ENCODE measurements at places on chromosomes 3 and 15.

- no peak for DNase-seq
These were observed 540.5 kb upstream of the ATP11B start for GRCh38 chr3:182252802-182253201.

GRCh38 chr15:75727851-75728715 lies 15.4 kb upstream of the CSPG4 start:
- peak; percentile 56 for DNase-seq

GRCh38 chr3:11236588-11237461 lies 35.4 kb upstream of the ATG7 start:
- no peak for DNase-seq

DNA sequence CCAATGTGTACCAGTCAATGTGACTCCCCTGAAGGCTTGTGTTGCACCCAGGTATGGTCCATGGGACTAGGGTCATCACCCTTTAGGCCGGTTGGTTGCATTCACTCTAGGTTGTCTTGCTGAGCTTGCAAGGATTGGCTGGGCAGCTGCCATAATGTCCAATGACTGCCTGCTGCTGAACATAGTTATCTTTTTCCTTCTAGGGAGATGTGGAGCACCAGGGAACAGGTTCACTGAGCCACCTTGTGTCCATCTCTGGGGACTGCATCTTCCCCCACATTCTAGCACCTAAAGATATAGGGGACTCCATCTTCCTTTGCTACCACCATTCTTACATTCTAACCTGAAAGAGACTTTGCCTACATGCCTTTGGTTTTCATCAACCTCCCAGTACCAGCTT lies 580.4 kb upstream of the TBL1XR1 start:
- DNase-seq = peak; percentile 23

DNA sequence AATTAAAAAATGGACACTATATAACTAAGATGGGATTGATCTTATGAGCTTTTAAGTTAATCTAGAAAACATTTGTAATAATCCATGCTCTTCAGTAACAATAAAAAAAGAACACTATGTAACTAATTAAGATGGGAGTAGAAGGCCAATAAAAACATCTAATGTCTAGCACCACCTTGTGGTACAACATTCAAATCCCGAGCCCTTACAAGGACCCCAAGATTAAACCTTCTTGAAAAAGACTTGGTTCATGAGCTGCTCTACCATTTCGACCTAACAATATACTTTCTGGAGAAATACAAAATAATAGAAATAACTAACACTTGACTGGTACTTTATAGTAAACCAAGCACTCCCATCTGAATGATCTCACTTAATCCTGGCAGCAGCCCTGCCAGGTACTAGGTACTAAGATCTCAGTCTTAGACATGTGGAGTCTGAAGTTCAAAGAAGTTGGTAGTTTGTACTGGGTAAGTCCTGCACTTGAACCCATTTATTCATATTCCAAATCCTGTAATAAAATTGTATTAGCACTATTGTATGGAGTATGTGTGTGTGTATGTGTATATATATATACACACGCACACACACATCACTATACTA lies 21.8 kb downstream of the METTL6 start:
- DNase-seq = peak; percentile 29

- DNase-seq = no peak
These were observed 354.5 kb upstream of the THBS1 start for GRCh38 chr15:39226169-39226937.

DNA sequence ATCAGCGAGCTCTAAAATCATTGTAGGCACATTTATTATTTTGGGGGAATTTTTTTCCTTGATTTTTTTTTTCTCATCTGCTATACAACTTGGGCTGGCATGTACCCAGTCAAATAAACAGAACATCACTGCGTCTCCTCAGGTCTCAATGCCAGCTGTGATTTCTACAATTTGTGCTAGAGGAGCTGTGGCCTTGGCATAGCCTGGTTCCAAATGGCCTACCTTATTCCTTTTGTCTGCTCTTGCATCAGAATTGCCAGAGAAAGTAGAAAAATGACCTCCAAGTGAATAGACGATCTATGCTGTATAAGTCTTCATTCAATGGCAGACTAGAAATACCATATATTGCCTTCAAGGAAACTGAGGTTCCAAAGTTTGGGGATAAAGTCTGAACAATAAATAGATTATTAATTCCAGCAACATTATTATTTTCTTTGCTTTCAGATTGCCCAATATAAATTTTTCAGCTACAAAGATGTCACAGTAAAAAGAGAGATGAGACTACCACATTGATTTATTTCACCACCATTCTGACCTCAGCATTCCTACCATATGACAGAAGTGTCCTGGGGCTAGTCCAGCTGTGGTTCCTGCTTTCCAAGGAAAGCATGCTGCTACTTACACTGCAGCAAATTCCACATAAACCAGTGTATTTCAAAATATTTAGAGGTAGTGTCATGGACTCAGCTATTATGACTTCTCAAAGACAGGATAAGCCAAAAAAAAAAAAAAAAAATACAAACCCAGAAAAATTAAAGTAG lies 493.9 kb upstream of the ZNF385D start:
- DNase-seq = peak; percentile 13

- no peak for DNase-seq
These were observed 12.1 kb downstream of the TMOD3 start for GRCh38 chr15:51841406-51842040.

- no peak for DNase-seq
These were observed 24.4 kb upstream of the TMEM115 start for GRCh38 chr3:50383750-50384149.

GRCh38 chr15:36737430-36737891 lies 158.0 kb downstream of the CDIN1 start:
- DNase-seq = peak; percentile 16

DNA sequence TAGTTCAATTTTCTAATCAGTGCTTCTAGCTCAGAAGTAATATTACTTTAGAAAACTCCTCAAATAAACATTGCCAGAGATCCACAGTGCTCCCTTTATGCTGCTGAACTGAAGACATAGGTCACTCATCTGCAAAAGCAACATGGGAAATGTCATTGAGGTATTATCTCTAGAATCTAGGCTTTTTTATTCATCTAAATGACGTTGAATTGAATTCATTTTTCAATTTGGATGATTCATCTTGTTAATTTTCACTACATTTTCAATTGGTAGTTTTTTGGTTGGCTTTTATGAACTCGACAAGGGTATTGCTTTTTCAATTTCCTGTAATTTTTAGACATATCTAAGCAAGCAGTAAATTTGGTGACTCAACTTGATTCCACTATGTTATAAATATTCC lies 275.4 kb downstream of the NFKBIZ start:
- DNase-seq = no peak

- no peak for DNase-seq
These were observed 2.9 kb downstream of the UCN2 start for GRCh38 chr3:48560648-48561018.

DNA sequence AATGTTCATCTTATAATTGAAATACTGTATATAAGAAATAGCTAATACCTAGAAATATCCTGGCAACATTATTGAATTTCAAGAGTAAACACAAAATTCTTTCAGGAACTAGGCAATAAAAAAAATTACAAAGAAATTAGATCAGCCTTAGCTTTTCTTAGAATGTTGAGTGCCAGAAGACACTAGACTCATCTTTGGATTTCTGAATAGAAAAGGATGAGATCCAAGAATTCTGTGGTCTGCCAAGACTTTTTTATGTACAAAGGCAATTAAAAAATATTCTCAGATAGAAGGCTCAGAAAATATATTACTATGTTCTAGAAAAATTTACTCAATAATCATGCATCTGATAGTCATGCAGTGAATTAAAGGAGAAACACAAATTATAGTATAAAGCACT lies 294.5 kb upstream of the CDIN1 start:
- no peak for DNase-seq

DNA sequence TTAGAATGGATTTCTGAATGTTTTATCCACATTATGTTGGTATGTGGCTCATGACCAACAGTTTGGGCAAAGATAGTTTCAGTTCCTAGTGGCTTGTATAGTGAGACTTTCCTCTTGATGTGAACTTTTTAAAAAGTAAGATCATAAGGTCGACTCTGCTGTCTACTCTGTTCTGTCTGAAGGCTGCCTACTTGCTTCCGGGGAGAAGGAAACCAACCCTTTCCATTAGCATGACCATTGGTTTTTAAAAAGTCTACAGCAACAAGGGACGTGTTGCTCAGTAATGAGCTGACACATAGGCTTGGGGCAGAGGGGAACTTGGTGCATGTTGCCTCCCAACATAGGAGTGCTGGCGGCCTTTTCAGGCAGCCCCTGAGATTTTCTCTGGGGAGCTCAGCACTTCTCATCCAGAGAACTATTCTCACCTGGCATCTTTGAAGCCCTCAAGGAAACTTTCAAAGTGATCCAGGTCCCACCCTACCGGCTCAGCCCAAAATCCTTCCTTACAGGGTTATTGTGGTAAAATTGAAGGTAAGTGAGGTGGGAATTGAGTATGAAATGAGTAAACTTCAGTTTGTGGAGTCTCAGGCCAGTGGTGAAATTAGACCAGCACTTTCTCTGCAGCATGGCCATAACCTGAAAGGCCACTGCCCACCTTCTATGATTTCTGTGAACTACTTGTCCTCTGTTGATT lies 30.6 kb downstream of the PSMD6 start:
- no peak for DNase-seq

DNA sequence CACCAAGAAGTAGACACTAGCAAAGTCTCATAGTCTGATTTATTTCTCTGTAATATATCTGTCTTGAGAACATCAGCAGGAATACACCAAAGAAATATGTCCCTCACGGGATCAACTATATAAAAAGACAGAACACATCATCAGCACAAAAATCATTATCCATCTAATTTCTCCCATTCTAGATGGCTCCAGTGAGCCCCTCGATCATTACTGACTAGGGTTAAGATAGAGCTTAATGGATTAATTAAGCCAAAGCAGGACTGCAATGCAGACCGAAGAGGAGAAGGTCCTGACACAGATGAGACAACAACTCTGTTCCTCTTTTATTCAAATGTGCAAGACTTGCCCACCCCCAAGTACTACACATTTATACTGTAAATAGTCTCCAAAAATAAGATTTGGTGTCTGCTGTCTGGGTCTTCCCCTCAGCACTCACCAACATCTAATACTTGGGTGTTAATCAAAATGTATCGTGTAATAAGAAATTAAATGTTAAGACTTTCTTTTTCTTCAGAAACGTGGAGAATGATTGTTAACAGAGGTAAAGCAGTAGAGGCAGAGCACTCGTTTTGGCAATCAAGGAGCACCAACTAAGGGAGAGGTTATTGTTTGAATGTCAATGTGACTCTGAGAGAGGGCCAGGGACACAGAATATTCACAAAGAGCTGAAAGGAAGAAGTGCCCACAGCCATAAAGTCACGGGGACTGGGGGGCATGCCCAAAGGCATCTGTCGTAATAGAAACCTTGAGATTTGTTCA lies 133.6 kb downstream of the TIGIT start:
- DNase-seq = no peak

DNA sequence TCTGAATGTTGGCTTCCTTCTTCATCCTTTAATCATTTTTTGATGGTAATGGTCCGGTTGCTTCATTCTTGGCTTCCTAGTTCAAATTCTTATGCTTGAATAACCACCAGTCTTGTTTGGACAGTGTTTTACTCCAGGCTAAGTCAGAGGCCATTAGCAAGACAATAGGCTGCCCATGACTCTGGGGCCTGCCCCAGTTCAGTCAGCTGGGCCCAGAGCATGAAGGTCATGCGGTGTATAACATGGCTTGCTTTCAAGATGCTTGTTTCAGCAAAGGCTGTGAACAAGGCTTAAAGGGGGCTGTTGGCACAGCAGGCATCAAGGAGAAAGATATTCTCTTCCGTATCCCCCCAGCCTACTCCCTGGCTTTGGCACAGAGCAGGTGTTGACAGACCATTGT lies 13.7 kb downstream of the TM4SF18 start:
- no peak for DNase-seq

DNA sequence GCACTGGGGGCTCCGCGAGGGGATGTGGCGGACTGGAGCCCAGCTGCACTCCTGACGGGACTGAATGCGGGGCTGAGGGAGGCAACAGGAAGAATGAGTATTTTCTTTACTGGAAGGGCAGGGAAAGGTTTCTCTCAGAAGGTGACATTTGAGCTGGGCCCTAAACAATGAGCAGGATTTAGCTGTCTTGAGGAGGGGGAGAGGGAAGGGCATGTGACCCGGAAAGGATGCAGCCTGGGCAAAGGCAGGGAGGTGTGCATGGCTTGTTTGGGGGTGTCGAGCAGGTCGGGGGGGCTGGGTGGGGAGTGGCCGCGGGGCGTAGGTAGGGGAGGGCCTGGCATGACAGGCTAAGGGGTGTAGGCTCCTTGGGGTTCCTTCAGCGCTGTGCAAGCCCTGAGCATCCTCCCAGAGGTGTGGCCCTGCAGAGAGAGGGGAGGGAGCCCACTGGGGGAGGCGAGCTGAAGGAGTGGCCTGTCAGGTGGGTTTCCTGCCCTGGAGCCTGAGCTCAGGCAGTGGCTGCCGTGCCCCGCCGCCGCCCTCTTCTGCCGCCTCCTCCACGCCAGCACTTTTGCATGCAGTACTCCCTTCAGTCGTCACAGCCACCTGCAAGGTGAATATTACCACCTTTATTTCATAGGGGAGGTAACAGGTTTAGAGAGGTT lies 17.2 kb upstream of the ANKDD1A start:
- no peak for DNase-seq

DNA sequence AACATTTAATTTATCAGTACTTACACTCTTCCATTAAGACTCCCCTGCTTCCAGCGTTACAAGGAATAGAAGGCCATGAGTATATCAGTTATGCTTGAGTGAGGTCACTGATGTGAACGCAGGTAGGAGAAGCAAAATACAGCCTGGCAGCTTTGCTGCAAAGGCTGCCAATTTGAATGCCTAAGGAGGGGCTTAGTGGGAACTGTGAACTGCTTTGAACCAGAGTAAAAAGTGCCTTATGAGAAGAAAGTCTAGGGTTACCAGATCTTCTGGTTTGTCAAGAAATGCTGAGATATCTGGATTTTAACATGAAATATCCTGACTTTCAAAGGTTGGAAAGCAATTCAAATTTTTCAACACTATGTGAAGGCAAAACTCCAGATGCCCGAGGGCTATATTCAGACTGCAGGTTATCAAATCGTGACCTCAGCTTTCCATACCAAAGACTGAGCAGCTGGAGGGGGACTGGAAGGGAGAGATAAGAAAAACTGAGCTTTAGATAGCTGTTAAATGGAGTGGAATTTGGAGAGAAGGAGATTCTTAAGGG lies 446.3 kb upstream of the NECTIN3 start:
- no peak for DNase-seq

DNA sequence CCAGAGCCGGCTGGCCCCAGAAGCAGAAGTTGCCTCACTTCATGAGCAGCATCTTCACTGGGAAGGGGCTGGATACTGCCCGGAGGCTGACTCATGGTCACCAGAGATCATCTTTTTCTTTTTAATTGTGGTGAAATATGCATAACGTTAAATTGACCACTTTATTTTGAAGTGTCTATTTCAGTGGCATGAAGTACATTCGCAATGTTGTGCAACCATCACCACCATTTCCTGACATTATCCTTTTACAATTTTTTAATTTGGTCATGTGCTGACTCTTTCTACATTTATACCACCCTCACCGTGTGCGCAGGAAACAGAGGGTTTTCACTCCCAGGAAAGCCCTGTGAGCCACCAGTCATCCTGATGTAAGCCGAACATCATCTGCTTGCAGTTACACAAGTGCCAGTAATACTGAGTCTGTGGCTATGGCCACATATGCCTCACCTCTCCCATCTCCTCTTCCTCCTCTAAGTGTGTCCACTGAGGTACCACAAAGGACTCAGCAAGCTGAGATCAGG lies 51.6 kb upstream of the ABHD17C start:
- DNase-seq = no peak
